Chondrocyte (in vitro differentiated cells): ENCODE measurements at places on chromosomes 16 and 17. TPM values are rescaled to one million over a fixed set of nuclear protein-coding genes. Genes with fewer than 3 reads are reported as not detected.

Gene CCL3
- total RNA-seq: not detected in 3 replicates

Gene BRICD5
- 5.4 to 7.3 TPM (median 6.9 TPM) in 3 replicates for total RNA-seq

Gene CFAP52
- 0.53 TPM in 1 of 3 replicates, not detected in the others for total RNA-seq

Gene PGS1
- 22.1 to 30.4 TPM (median 22.7 TPM) in 3 replicates for total RNA-seq

Gene DNASE1L2
- 0.97 to 1.6 TPM (median 1.2 TPM) in 3 replicates for total RNA-seq

Gene NUTF2
- 131 to 147 TPM (median 135 TPM) in 3 replicates for total RNA-seq

- DNase-seq: no peak
These were observed 29.7 kb upstream of the CDC42EP4 start for GRCh38 chr17:73341350-73342049.

DNA sequence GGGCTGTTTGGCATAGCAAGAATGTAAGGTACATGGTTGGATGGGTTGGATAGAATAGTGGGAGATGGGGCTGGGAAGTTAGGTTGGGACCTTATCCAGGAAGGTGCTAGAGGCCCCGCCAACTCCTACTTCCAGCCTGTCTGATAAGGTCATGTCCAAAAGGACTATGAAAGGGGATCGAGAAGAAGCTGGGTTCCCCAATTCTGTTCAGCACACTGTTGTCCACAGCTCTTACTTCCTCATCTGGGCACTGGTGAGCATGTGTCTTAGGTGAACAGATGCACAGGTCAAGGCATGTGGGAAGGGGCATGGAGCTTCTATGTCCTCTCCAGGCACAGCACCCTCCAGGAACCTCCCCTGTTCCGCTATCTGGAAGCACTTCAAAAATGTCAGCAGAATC lies 5.6 kb upstream of the ULK2 start:
- peak; percentile 12 for DNase-seq

GRCh38 chr16:1991135-1991551 lies 1.4 kb downstream of the SYNGR3 start:
- DNase-seq: no peak

DNA sequence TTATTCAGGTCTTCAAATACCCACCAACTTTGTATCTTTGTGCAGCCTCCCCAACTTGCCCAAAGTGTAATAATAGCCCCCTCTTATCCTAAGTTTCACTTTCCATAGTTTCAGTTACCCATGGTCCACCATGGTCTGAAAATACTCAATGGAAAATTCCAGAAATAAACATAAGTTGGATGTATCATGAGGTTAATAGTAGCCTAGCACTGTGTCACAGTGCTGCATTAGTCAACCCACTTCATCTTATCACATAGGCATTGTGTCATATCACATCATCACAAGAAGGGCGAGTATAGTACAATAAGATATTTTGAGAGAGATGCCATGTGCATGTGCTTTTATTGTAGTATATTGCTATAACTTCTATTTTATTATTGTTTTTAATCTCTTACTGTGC lies 21.9 kb downstream of the OMG start:
- no peak for DNase-seq

DNA sequence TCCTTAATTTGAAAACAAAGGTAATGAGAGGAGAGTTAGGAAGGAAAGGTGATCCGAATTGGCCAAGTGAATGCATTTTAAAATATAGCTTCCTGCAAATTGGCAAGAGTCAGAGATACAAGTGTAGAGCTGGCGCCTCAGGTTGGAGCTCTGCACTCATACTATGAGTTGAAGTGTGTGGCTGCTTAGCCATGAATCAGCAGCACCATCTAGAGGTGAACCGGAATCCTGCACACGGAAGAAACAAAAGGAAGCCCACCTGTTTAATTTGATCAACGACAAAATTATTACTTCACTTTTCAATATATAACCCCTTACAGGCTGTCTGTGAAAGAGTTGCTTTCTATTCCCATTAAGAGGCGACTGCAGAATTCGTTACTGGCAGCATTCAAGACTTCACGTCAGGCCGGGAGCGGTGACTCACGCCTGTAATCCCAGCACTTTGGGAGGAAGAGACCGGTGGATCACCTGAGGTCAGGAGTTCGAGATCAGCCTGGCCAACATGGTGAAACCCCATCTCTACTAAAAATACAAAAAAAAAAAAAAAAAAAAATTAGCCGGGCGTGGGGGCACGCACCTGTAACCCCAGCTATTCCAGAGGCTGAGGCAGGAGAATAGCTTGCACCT lies 1253.7 kb upstream of the CDH8 start:
- DNase-seq: no peak

DNA sequence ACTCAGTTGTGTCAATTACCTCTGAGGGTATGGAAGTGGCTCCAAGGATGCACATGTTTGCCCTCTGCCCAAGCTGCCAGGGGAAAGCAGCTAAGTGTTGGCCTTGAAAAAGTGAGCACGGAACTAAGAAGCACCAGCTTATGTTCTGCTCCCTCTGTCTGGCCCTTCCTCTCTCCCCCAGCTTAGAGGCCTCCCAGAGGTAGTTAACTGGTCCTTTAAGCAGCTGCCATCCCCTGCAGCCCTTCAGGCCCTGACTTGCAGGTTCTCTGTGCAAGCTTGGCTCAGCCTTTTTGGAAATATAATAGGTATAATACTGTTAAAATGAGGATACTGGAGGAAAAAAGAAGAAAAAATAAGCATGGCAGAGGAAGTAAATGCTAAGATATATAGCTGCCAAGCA lies 7.0 kb upstream of the UBE2Z start:
- DNase-seq: no peak

DNA sequence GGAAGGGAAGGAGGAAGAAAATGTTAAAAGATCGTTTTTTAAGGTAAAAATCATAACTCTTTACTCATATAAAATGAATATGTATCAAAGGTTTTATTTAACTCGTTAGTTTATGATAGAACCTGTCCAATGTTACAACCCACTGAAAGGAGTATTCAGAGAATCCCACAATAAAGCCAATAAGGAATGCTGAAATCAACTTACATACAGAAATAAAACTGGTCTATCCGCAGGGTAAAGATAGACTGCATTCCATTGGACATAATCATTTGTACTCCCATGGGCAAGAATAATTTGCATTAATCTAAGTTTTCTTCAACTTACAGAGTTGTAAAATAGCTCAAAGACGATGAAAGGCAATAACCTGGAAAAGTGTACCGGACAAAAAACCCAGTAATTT lies 17.9 kb upstream of the BEAN1 start:
- no peak for DNase-seq

DNA sequence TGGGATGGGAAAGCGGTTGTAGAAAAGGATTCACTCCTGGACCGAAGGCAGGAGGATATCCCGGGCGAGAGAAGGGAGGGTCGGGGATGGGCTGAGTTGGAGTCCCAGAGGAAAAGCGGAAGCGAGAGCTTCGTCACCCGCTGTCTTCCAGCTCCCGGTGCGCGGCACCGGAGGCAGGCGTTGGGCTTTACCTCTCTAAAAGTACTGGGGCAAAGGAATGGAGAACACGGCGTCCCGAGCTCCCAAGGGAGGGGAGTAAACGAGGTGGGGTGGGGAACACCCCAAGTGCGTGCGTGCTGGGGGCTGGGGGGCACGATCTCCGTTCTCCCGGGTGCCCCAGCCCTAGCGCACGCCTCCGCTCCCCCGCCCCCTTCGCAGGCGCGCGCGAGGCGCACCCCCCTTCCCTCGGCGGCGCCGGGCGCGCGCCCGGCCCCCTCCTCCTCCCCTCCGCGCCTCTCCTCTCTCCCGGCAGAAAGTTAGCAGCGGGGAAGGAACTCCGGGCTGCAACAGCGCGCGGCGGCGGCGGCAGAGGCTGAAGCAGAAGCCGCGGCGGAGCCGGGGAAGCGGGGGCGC lies at the start of gene HS3ST4:
Gene HS3ST4 (plus strand): TSS at position 441 of the 573 bp plus-strand sequence.
- DNase-seq: no peak

DNA sequence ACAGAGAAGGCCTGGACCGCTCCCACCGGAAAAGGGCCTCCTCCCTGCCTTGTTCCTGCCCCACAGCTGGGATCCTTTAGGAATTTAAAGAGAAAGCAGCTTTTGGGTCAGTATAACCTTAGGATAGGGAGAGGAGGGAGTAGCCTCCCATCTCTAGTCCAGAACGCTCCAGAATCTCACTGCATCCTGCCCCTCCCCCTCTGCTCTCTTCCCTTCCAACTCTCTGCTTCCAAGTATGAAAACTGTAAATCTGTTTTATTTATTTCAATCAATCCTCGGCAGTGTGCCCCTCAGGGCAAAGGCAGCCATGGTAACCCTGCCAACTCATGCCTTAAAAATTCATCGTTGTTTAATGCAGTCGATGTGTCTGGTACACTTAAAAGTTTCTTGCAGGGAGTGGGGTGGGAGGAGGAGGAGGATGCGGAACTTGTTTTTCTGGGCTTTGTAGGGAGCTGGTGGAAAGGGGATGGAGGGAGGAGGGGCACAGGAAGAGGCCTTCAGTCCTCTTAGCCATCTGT lies 21.2 kb upstream of the MTSS2 start:
- no peak for DNase-seq

- DNase-seq: no peak
These were observed 3.7 kb downstream of the MSLN start for GRCh38 chr16:764184-764750.

- DNase-seq: peak; percentile 48
These were observed 332.1 kb downstream of the C16orf95 start for GRCh38 chr16:86984991-86985647.

- no peak for DNase-seq
These were observed 55.7 kb downstream of the ABR start for GRCh38 chr17:1123921-1124715.

- DNase-seq: no peak
These were observed 22.4 kb upstream of the SLC38A10 start for GRCh38 chr17:81317530-81317821.

DNA sequence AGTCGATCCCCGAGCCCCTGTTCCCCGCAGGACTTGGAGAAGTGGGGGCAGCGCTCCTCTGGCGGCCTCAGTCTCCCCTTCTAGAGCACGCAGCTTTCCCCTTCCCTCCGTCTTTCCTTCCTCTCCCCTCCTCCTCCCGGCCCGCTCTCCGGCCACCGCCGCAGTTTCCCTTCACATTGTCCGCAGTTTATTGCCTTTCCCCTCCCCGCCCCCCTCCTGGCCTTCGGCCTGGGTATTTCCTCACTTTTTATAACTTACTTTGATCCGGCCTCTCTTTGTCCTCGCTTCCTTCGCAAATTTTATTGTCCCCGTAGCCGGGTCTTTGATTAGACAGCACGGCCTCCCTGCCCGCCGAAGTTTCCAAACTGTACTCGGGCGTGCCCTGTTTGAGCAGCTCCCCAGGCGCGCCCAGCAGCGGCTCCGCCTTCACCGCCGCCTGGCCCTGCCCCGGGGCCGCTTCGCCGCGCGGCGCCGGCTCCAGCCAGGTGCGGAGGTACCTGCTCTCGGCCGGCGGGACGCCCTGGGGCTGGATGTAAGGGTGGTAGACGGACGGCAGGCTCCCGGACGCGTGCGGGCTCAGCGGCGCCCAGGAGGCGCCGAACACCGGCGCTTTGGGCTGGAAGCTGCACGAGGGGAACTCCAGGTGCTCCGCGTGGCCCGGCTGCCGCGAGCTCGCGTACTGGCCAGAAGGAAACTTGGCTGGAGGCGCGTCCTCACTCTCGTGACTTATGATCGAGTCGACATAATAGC lies 488 bp downstream of the HOXB9 start:
- DNase-seq: no peak

GRCh38 chr16:5668553-5668952 lies 571.0 kb upstream of the EEF2KMT start:
- no peak for DNase-seq

GRCh38 chr16:81639348-81639747 lies 139.7 kb upstream of the PLCG2 start:
- no peak for DNase-seq
